Upper lobe of left lung (tissue), 6 donors: ENCODE measurements at places on chromosomes 5 and 9. TPM values are rescaled to one million over a fixed set of nuclear protein-coding genes. Genes with fewer than 3 reads are reported as not detected.

DNA sequence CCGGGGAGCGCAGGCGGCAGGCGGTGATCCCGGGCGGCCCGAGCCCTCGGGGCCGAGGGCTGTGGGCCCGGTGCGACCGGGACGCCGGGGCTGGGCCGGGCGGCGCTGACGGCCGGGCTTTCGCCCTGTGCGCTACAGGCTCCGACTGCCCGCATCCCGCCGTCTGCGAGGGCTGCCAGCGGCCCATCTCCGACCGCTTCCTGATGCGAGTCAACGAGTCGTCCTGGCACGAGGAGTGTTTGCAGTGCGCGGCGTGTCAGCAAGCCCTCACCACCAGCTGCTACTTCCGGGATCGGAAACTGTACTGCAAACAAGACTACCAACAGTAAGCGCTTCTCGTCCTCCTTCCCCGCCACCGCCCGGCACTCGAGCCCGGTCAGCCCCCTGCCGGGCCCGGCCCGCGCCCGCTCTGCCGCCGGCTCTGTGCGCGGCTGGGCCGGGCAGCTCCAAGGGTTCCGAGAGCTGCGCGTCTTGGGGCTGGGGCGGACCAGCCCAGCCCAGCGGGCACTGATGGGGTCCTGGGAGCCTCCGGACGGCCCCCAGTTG, 1.6 kb downstream of the LMX1B start:
- peak; percentile 85 for DNase-seq

- DNase-seq, result no peak
Observed at GRCh38 chr5:175025077-175025476, 300.7 kb downstream of the MSX2 start.

GRCh38 chr9:2116073-2116472, 100.9 kb downstream of the SMARCA2 start:
- no peak for DNase-seq

The DMRT3 gene
- total RNA-seq, result not detected

The OLFML2A gene
- total RNA-seq, result 13.2 TPM

The PPP3R2 gene
- total RNA-seq, result not detected
